Right kidney (tissue), 9 donors: ENCODE measurements at places on chromosomes 7 and 10.

GRCh38 chr10:48461623-48462481, 143.0 kb downstream of the ARHGAP22 start:
- no peak for DNase-seq

DNA sequence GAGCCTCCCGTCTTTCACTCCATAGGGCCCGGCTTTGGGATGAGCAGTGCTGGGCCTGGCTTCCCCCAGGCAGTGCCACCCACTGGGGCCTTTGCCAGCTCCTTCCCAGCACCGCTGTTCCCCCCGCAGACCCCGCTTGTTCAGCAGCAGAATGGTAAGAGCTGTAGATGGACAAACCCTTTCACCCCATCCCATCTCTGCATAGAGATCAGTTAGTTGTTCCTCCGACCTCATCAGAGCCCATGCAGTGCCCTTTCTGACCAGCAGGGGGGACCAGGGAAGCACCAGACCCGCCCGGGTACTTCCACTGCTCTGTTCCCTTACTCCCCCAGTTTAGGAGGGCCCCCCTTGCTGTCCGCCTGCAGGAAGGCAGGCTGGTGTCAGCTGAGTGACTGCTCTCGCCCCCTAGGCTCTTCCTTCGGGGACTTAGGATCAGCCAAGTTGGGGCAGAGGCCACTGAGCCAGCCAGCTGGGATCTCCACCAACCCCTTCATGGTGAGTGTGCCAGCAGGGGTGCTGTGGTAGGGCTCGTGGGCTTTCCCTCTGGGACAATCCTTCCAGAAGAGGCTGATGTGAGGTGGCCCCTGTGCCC, 9.8 kb downstream of the SAP25 start:
- DNase-seq = peak; percentile 67

DNA sequence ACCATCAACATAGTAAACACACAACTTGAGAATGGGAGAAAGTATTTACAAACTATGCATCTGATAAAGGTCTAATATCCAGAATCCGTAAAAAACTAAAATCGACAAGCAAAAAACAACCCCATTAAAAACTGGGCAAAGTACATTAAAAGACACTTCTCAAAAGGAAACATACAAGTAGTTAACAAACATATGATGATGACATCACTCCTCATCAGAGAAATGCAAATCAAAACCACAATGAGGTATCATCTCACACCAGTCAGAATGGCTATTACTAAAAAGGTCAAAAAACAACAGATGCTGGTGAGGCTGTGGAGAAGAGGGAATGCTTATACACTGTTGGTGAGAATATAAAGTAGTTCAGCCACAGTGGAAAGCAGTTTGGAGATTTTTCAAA, 125.1 kb downstream of the TFPI2 start:
- no peak for DNase-seq

- DNase-seq = no peak
These were observed 12.4 kb upstream of the SRRM3 start for GRCh38 chr7:76189276-76189675.

GRCh38 chr10:23095966-23096801, 805 bp downstream of the MSRB2 start:
- DNase-seq = peak; percentile 85

DNA sequence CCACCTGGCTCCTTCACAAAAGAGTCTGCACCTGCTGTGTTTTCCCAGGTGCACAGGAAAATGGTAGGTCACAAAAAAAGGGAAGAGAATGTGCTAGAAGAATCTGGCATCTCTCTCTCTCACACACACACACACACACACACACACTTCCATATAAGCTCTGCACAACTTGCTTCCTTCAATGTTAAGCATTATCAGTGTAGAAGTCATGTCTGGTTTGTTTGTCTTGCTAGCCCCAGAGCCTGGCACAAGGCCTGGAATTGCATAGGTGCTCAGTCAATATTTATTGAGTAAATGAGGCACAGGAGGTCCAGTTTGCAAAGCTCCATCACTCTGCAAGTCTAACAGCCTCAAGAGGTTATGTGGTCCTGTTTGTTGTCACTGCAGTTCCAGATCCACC, 867.3 kb upstream of the AUTS2 start:
- no peak for DNase-seq

DNA sequence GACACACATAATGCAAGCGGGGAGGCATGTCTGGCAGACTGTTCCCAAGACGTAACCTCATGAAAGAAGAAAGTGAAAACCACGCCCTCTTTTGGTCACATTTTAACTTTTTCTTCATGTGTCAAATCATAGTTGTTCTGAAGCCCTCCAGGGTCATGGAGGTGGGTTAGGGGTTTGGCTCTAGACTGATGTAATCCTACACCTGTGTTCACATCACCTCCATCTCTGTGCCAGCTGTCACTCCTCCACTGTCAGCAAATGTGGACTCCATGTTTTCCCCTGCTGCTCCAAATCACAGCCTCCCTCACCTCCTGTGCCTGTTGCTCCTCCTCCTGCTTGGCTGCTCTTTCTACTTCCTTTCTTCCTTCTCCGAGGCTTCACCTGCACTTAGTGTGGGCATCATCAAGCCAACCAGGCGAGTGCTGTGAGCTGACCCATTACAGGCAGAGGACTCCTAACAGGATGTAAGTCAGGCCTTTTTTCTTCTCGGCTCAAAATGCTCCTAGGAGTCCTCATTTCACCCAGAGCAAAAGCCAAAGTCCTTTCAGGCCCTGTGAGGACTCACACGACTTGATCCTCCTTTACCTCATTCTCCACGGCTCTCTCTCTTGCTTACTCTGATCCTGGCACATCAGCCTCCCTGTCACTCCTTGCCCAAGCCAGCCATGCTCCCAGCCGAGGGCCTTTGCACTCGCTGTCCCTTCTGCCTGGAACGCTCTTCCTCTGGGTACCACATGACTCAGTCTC, 66.4 kb upstream of the IFRD1 start:
- no peak for DNase-seq

DNA sequence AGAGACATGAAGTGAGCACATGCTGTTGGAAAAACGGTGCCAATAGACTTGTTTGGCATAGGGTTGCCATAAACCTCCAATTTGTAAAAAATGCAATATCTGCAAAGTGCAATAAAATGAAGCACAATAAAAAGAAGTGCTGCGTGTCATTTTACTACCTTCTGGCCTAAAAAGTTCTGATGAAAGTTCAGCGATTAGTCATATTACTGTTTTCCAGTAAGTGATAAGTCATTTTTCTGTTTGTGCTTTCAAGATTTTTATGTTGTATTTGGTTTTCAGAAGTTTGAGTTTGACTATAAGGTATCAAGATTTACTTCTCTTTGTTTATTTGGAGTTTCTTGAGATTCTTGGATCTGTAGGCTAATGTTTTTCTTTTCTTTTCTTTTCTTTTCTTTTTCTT, 16.8 kb downstream of the AOAH start:
- DNase-seq = no peak

- peak; percentile 25 for DNase-seq
These were observed 112.4 kb upstream of the FAM171A1 start for GRCh38 chr10:15483215-15484075.

DNA sequence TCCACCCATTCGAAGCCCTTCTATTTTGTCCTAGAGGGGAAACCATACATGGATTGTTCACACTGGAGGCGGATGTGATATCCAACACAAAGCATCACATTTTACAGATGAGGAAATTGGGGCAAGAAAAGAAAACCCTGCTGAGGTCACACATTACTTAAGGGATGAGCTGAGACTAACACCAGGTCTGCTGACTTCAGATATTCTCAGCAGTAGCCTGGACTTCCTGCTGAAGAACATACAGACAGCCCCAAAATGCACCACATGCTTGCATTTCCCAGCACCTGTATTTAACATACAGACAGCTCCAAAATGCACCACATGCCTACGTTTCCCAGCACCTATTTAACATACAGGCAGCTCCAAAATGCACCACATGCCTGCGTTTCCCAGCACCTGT, 11.2 kb downstream of the GIMAP5 start:
- DNase-seq = no peak

DNA sequence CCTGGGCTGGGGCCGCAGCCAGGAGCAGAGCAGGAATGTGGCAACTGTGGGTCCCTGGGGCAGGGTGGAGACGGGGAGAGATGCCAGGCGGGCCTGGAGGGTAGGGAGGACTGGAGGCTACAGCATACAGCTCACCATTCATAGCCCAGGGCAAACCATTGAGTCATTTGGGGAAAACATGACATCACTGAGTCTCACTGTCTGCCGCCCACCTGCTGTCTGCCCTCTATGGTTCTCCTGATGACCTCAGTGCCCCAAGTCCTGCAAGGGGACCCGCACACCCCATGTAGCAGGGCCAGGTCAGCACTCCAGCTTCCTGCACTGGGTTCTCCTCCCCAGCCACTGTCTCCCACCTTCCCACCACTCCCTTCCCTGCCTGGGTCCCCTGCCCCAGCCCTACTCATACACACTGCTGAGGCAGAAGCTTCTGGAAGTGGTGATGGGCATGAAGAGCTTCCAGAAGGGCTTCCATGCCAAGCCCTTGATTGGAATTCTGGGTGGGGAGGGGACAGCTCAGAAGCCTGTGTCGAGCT, 10.4 kb downstream of the CHST3 start:
- DNase-seq = no peak

- DNase-seq = no peak
These were observed 102.6 kb upstream of the CSTF2T start for GRCh38 chr10:51802030-51802429.

DNA sequence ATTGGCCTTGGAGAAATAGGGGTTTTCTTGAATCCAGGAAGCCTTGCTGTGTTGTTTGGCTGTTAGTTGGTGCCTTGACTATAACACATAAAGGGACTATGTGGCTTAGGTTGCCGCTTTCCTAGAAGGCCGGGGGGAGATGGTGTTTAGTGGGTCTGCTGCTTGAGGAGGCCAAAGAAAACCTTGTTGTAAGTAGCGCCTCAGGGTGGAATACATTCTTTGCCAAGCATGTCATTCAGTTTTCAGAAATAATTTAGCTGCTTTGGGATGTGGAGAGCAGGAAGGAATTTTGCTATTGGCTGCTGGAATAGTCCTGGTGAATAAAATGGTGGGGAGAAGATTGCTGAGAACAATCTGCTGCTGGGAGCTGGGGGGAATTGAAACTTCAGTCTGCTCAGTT, 132.9 kb upstream of the WNT16 start:
- DNase-seq = peak; percentile 11

GRCh38 chr10:5594271-5595049, 69.7 kb downstream of the CALML3 start:
- DNase-seq = peak; percentile 57

- no peak for DNase-seq
These were observed 106.1 kb downstream of the MAGI2 start for GRCh38 chr7:79347351-79347750.

- DNase-seq = no peak
These were observed 37.3 kb downstream of the PLPP4 start for GRCh38 chr10:120494313-120494710.

GRCh38 chr10:3401491-3401938, 228.9 kb upstream of the PITRM1 start:
- no peak for DNase-seq

DNA sequence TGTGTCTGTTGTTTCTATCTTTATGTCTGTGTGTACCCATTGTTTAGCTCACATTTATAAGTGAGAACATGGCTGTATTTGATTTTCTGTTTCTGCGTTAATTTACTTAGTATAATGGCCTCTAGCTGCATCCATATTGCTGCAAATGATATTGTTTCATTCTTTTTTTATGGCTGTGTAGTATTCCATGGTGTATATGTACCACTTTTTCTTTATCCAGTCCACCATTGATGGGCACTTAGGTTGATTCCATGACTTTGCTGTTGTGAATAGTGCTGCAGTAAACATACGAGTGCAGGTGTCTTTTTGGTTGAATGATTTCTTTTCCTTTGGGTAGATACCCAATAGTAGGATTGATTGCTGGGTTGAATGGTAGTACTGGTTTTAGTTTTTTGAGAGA, 48.2 kb downstream of the ZNRF2 start:
- DNase-seq = no peak

DNA sequence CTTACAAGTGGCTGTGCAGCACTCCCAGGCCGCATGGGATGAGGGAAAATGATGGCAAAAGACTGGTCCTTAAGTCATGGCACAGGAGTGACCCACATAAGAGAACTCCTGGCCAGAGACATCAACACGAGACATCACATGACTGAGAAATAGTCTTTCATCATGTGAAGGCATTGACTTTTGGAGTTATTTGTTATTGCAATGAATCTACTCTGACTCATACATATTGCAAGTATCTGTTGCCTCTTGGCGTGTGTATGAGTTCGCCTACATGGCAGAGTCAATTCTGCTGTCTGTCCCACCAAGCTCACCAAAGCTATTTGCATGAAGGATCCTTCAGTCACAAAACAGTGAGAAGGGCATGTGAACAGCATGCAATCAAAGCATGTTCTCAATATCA, 59.7 kb upstream of the HABP2 start:
- no peak for DNase-seq

- DNase-seq = no peak
These were observed 95.4 kb downstream of the FAM53B start for GRCh38 chr10:124648738-124649137.

DNA sequence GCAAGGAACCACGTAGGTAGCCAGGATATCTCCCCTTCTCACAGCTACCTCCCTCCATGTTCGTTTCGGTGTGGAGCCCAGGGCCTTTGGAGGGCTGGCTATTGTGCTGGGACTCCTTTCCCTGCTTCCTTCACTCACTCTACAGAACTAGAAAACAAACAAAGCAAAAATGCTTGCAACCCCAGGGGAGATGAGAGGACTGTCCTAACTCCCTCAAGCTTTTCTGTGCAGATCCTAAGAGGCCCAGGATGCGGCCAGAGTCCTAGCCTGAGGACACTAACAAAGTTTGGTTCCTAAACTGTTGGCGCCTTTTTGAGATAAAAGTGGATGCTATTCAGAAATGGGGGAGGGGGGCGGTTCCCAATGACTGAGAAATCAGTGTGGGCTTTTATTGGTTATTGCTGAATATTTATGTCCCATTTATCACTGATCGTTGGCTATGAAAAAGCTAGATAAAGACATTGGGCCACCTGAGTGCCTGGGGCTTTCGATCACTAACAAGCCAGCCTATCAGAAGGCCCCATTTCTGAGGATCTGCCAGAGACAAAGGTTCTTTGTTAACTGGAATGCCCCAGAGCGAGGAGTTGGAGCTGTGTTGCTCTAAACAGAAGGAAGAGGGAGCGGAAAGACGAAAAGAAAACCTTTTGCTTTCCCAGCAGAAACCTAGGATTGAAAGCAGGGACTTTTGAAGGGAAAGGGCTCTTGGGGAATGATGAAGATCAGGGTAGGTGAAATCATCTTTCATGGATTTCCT, 95.2 kb upstream of the EGR2 start:
- no peak for DNase-seq

DNA sequence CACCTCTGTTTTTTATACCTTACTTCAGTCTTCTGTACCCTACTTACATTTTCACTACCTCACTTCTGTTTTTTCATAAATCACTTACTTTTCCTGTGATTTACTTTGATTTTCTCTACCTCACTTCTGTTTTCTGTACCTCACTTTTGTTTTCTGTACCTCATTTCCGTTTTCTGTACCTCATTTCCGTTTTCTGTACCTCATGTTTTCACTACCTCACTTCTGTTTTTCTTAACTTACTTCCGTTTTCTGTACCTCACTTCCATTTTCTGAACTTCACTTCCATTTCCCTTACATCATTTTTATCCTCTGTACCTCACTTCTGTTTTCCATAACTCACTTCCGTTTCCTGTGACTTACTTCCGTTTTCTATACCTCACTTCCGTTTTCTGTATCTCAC, 492.0 kb upstream of the AKR1E2 start:
- no peak for DNase-seq
